ENCODE measurements at places on chromosomes 7 and 10.
A peak's percentile ranks its signal among the peaks of the same experiment; 100 is the strongest.

- no peak for DNase-seq
- no peak overlapping the region for H3K4me3 ChIP-seq
- H3K27me3 ChIP-seq: no peaks in the 10 kb centered on the region
- H3K36me3 ChIP-seq: no peaks in the 10 kb centered on the region
- H3K27ac ChIP-seq: no peak overlapping the region
Observed at GRCh38 chr10:99008054-99008453, 227.6 kb downstream of the HPSE2 start.

DNA sequence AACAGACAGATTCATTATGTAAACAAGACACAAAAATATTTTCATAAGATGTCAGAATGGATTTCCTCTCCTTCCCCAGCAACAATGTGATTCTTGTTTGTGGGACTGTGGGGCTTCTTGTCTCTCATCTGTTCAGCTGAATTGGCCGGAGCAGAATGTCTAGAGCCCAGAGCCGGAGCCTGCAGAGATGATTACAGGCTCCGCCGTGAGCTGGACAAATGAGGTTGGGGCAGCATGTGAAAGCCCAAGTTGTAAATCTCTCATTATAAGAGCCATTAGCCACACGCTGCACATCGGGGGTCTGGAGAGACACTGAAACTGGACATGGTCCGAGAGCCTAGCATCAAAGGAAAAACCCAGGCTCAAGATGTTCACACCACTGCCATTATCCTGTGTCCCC, 137.0 kb upstream of the ADAM12 start:
- H3K36me3 ChIP-seq: no peaks in the 10 kb centered on the region
- H3K27ac ChIP-seq: no peak overlapping the region
- no peak for DNase-seq
- no peaks in the 10 kb centered on the region for H3K27me3 ChIP-seq
- H3K4me3 ChIP-seq: no peak overlapping the region

GRCh38 chr7:157279741-157280215, 57.0 kb upstream of the DNAJB6 start:
- no peaks in the 10 kb centered on the region for H3K4me1 ChIP-seq
- no peak overlapping the region for H3K27ac ChIP-seq
- H3K4me3 ChIP-seq: no peak overlapping the region
- no peaks in the 10 kb centered on the region for H3K36me3 ChIP-seq
- no peaks in the 10 kb centered on the region for H3K27me3 ChIP-seq

GRCh38 chr10:72740528-72740927, 48.6 kb downstream of the MCU start:
- H3K27me3 ChIP-seq: no peaks in the 10 kb centered on the region
- peak; percentile 85 for DNase-seq
- H3K36me3 ChIP-seq: no peaks in the 10 kb centered on the region
- no peak overlapping the region for H3K4me3 ChIP-seq

- H3K4me1 ChIP-seq: peaks cover 5% of the 10 kb centered on the region
- no peak overlapping the region for H3K27ac ChIP-seq
- H3K36me3 ChIP-seq: no peaks in the 10 kb centered on the region
- no peak overlapping the region for H3K4me3 ChIP-seq
- H3K27me3 ChIP-seq: no peaks in the 10 kb centered on the region
Observed at GRCh38 chr10:96610817-96611216, 24.0 kb upstream of the TM9SF3 start.

- DNase-seq: peak; percentile 19
- H3K36me3 ChIP-seq: no peaks in the 10 kb centered on the region
- no peaks in the 10 kb centered on the region for H3K27me3 ChIP-seq
- H3K27ac ChIP-seq: no peak overlapping the region
- H3K4me1 ChIP-seq: no peaks in the 10 kb centered on the region
- no peak overlapping the region for H3K4me3 ChIP-seq
Observed at GRCh38 chr7:47283497-47284131, 298.3 kb downstream of the TNS3 start.

DNA sequence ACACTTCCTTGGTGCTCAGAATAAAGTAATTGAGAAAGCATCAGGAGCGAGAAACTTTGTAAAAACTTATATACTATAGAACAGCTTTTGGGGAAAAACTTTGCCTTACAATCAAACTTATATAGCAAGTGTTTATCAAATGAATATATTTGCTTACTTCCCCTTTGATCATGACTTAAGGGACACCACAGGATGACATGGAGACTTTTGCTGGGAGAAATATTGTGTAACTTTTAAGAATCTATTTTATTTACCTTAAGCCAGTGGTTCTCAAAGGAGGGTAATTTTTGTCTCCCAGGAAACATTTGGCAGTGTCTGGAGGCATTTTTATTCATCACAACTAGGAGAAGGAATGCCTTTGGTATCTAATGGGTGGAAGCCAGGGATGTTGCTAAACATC, 173.8 kb upstream of the HABP2 start:
- H3K27me3 ChIP-seq: no peaks in the 10 kb centered on the region
- no peak overlapping the region for H3K27ac ChIP-seq
- no peak for DNase-seq
- no peak overlapping the region for H3K4me3 ChIP-seq

DNA sequence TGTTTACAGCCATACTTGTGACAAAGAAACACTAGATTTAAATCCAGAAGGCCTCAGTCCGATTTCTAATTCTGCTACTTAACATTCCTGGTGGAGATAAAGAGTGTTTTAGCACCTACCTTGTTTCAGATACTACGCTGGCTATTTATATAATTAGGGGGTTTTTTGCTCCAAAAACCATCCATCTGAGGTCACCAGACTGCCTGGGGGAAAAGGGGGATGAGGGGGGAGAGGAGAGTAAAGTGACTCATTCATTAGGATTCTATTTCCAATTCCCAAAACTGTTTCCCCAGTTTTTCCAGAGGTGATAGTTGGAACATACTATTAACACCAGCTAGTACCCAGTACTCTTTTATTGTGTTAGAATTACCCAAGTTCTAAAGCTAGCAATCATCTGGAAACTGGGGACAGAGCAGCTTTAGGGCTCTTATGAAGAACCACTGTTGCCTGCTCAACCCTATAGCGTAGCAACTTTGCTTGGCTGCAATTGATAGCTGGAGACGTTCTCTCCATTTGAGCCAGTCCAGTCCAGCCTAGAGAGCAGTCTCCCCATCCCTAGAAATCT, 6.6 kb downstream of the GCC1 start:
- no peaks in the 10 kb centered on the region for H3K36me3 ChIP-seq
- DNase-seq: no peak
- no peak overlapping the region for H3K27ac ChIP-seq
- H3K27me3 ChIP-seq: no peaks in the 10 kb centered on the region

GRCh38 chr7:22549051-22549450, 49.1 kb upstream of the STEAP1B start:
- H3K36me3 ChIP-seq: no peaks in the 10 kb centered on the region
- peaks cover 2% of the 10 kb centered on the region for H3K4me1 ChIP-seq
- DNase-seq: peak; percentile 90
- no peaks in the 10 kb centered on the region for H3K27me3 ChIP-seq

GRCh38 chr7:55690-56248, 136.6 kb upstream of the FAM20C start:
- no peak overlapping the region for H3K27ac ChIP-seq
- no peaks in the 10 kb centered on the region for H3K27me3 ChIP-seq
- peak; percentile 86 for DNase-seq

DNA sequence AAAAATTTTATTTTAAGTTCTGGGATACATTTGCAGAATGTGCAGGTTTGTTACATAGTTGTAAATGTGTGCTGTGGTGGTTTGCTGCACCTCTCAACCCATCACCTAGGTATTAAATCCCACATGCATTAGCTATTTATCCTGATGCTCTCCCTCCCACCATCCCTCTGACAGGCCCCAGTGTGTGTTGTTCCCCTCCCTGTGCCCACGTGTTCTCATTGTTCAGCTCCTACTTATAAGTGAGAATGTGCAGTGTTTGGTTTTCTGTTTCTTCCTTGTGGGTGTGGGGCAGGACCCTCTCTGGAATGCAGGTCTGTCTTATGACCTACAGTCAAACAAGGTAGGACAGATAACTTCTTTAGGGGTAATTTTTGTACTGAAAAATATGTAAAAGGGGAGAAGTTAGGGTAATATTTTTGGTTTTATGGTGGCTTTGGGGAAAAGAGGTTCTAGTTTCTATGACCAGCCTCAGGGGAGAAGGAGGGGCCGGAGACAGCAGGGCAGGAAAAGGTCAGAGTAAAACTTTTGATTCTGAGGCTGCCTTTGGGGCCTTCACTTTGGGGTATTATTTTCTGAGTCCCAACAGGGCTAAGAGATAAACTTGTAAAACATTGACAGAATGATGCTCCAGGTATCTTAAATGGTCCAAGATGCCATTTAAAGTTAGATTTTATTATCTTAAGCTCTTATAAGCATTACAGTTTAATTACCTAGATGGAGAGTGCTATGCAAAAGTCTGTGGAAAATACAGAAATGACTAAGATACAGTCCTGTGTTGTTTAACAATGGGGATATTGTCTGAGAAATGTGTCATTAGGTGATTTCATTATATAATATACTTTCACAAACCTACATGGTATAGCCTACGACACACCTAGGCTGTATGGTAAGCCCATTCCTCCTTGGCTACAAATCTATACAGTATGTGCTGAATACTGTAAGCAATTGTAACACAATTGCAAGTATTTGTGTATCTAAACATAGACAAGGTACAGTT, 354.8 kb downstream of the ABCA13 start:
- H3K27me3 ChIP-seq: no peaks in the 10 kb centered on the region
- no peak overlapping the region for H3K27ac ChIP-seq
- no peaks in the 10 kb centered on the region for H3K4me1 ChIP-seq

DNA sequence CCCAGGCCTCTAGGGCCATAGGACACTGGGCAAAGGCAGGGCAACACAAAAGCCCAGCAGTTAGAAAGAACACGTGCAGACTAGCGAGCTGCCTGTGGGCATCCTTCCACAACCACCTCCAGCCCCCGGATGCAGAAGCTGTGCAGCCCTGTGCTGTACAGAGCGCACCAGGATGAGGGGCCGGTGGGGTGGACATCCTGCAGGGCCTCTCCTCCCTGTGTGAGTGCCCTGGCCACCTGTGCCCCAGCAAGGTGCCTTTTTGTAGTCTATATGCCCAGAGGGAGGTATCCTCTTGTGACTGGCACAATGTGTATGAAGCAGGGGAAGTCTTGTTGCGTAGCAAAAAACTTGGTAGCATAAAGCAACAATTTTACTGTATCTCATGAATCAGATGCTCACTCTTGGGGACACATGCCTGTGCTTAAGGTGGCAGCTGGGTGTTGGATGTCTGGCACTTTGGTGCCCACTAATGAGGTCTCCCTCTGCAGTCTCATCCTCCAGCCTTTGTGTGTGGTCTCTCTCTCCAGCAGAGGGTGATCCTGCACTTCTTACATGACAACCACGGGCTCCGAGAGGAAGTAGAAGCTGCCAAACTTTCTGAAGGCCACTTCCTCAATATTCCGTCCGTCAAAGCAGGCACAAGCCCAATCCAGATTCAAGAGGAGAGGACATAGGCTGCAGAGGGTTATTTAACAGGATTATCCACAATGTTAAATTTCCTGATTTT, 8.7 kb downstream of the NCAPG2 start:
- H3K4me1 ChIP-seq: no peaks in the 10 kb centered on the region
- H3K36me3 ChIP-seq: peaks cover 9% of the 10 kb centered on the region
- H3K27ac ChIP-seq: no peak overlapping the region
- H3K27me3 ChIP-seq: no peaks in the 10 kb centered on the region

- no peak for DNase-seq
- H3K27me3 ChIP-seq: no peaks in the 10 kb centered on the region
- peak overlapping the region; percentile 80 for H3K27ac ChIP-seq
- H3K4me1 ChIP-seq: peaks cover 36% of the 10 kb centered on the region
- no peak overlapping the region for H3K4me3 ChIP-seq
Observed at GRCh38 chr10:77879710-77880109, 46.8 kb downstream of the DLG5 start.

DNA sequence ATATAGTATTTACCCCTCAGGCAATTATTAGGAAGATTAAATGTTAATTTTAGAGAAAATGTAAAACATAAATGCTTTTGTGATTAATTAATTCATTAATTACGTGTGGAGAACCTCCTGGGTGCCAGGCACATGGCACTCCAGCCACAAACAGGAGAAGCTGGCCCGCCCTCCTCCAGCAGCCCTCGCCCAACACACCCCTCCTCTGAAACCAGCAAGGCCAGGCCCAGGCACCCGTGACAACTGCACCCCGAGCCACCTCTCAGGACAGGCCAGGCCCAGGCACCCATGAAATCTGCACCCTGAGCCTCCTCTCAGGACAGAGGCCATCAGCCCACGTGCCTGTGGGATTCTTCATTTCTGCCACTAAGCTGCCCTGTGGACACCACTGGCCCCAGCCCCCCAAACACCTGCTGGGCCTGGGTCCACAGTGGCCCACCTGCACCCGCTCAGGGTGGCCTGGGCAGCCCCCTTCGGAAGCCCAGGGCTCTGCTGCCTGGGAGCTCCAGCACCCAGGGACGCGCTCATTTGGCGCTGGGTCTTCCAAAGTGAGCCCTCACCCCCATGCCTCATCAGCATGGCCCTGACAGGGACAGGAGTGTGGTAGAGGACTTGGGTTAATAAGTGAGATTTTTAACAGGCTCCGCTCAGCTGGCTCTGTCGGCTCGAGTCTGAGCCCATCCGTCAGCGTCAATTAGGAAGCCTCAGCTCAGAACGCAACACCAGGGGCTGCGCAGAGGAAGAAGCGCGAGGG, 482.1 kb downstream of the DNAJB6 start:
- no peaks in the 10 kb centered on the region for H3K27me3 ChIP-seq
- no peak overlapping the region for H3K4me3 ChIP-seq
- DNase-seq: no peak
- H3K27ac ChIP-seq: no peak overlapping the region
- H3K36me3 ChIP-seq: no peaks in the 10 kb centered on the region

GRCh38 chr7:127245002-127245401, 7.7 kb downstream of the GRM8 start:
- no peaks in the 10 kb centered on the region for H3K4me1 ChIP-seq
- H3K27ac ChIP-seq: no peak overlapping the region
- peaks cover 9% of the 10 kb centered on the region for H3K27me3 ChIP-seq
- H3K4me3 ChIP-seq: no peak overlapping the region
- H3K36me3 ChIP-seq: no peaks in the 10 kb centered on the region

- no peak overlapping the region for H3K4me3 ChIP-seq
- H3K36me3 ChIP-seq: no peaks in the 10 kb centered on the region
- H3K27me3 ChIP-seq: no peaks in the 10 kb centered on the region
- H3K27ac ChIP-seq: no peak overlapping the region
- no peaks in the 10 kb centered on the region for H3K4me1 ChIP-seq
Observed at GRCh38 chr7:9083837-9084236, 650.4 kb downstream of the NXPH1 start.

DNA sequence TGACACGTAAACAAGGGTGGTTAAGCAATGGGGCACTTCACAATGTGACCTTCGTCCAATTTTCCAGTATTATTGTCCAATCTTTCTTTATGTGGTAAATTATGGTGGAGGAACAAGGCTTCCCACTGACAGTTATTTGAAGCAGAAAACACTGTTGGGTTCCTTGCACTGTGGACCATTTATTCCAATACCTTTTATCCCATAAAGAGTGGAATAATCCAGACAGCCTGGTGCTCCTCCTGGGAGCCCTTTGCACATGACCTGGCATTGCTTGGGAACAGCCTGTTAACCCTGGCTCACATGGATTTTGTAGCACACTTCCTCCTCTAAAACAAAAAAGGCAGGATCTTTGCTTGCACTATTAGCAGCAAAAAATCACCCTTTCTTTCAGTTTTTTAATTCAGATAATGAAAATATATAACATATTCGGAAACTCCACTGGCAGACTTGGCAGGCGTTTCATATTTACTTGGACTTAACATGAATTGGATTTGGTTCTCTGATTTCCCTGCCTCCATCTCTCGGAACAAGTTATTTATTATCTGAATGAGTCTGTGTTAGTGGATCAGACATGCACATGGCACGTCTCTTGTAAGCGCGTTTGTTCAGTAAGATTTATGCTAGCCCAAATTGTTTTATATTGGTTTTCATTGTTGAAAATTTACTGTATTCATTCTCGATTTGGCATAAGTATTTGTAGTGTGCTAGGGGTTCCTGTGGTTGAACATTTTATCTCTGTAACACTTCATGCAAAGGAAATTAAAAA, 59.3 kb downstream of the BMPER start:
- no peaks in the 10 kb centered on the region for H3K4me1 ChIP-seq
- H3K27me3 ChIP-seq: no peaks in the 10 kb centered on the region
- no peak overlapping the region for H3K27ac ChIP-seq
- H3K4me3 ChIP-seq: no peak overlapping the region
- H3K36me3 ChIP-seq: no peaks in the 10 kb centered on the region
